Naive thymus-derived CD4-positive, alpha-beta T cell (primary cell): ENCODE measurements at places on chromosomes 6 and 20.
A peak's percentile ranks its signal among the peaks of the same experiment; 100 is the strongest.

DNA sequence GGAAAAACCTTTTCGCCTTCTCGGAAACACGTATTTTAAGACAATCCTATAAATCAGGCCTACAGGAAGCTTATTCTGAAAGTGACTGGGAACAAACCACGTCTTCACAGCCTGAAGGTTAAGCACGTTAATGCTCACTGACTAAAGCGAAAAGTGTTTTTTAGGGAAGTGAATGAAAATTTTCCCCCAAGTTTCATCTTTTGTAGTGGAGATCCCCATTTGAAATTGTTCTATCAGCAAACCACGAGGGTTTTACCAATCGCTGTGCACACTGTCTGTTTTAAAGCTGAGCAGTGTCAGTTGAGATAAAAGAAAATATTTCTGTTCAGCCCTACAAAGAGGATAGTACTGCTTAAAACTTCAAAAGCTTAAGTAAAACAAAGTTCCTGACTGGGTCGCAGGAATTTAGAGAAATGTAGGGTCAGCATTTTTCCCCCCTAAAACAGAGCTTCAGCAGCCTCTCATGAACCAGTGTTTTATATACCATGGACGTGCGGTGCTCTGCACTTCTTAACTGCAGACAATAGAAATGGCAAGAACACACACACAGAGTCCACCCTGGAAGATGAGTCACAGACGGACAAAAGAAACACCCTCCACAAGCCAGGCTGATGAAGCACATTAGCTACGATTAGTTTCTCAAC lies 34.9 kb downstream of the SLC22A23 start:
- H3K27ac ChIP-seq: no peak overlapping the region
- H3K36me3 ChIP-seq: no peaks in the 10 kb centered on the region
- no peaks in the 10 kb centered on the region for H3K4me1 ChIP-seq
- H3K27me3 ChIP-seq: no peaks in the 10 kb centered on the region

- no peak overlapping the region for H3K4me3 ChIP-seq
- no peaks in the 10 kb centered on the region for H3K4me1 ChIP-seq
- no peaks in the 10 kb centered on the region for H3K36me3 ChIP-seq
- no peak for DNase-seq
- H3K27ac ChIP-seq: no peak overlapping the region
Measured at GRCh38 chr6:45074439-45074838, 253.7 kb upstream of the RUNX2 start.

- no peak overlapping the region for H3K27ac ChIP-seq
- H3K27me3 ChIP-seq: no peaks in the 10 kb centered on the region
- peak overlapping the region; percentile 5 for H3K4me3 ChIP-seq
- no peaks in the 10 kb centered on the region for H3K36me3 ChIP-seq
- DNase-seq: peak; percentile 24
Measured at GRCh38 chr6:37624606-37625574, 72.8 kb downstream of the MDGA1 start.

- no peak overlapping the region for H3K27ac ChIP-seq
- no peak for DNase-seq
- peaks cover 17% of the 10 kb centered on the region for H3K4me1 ChIP-seq
- H3K4me3 ChIP-seq: no peak overlapping the region
- H3K27me3 ChIP-seq: no peaks in the 10 kb centered on the region
Measured at GRCh38 chr20:18734525-18735189, 78.9 kb upstream of the SCP2D1 start.

DNA sequence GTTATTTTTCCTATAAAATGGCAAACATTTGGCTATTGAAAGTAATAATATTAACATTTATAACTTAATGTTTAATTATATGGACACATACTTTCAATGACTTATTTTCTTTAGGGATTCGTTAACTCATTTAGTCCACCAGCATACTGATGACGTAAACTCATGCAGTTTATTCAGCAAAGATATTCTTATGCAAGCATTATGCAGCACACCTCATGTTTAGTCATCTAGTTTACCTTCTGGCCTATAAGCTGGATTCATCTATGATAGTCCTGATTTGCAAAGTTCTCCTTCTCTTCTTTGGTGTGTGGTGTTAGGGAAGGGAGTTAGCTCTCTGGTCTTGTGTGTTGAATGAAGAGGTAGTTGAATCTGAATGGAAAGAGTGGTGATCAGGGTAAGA lies 60.0 kb downstream of the OR2J2 start:
- no peak overlapping the region for H3K27ac ChIP-seq
- DNase-seq: no peak
- H3K4me3 ChIP-seq: no peak overlapping the region
- no peaks in the 10 kb centered on the region for H3K27me3 ChIP-seq
- H3K4me1 ChIP-seq: no peaks in the 10 kb centered on the region
- H3K36me3 ChIP-seq: no peaks in the 10 kb centered on the region

DNA sequence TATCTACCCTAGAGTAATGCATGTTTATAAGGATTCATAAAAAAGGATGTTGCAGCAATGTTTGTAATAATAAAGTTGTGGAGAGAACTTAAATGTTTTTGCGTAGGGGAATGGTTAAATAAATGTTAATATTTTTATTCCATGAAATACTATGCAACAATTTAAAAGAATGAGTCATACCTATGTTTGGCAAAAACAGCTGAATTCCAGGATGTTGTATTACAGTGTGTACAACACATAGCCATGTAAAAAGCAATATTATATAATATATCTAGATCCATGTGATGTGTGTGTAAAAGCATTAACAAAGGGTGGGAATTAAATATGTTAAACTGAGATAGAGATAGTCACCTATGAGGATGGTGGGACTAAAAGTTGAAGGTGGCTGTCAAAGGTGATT lies 21.1 kb upstream of the PKIB start:
- H3K27ac ChIP-seq: no peak overlapping the region
- H3K36me3 ChIP-seq: no peaks in the 10 kb centered on the region
- no peak for DNase-seq
- H3K4me3 ChIP-seq: no peak overlapping the region
- no peaks in the 10 kb centered on the region for H3K27me3 ChIP-seq
